ENCODE measurements at places on chromosomes 1 and 21. TPM values are rescaled to one million over a fixed set of nuclear protein-coding genes. Genes with fewer than 3 reads are reported as not detected.
A peak's percentile ranks its signal among the peaks of the same experiment; 100 is the strongest.

- DNase-seq: no peak
Observed at GRCh38 chr1:26009796-26010447, 11.7 kb upstream of the EXTL1 start.

DNA sequence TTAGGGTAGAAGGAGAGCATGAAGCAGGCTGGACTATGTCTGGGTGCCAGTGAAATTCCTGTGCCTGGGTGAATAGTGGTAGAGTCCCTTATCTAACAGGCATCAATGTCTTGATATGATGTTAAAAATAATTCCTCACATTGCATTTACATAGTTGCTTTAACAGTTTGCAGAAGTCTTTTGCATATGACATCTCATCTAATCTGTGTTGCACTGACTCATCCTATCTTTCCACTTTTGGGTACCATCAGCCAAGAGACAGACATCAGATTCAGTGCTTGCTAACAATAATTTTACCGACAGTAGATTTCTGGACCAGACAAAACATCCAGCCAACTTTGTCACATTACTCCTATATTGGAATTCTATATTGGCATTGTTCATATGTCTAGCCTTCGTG is 92.5 kb downstream of the WDR64 start:
- no peak for DNase-seq

Gene EEIG2
- 32.8 TPM for total RNA-seq

Gene SH2D5
- 0.12 TPM for total RNA-seq

DNA sequence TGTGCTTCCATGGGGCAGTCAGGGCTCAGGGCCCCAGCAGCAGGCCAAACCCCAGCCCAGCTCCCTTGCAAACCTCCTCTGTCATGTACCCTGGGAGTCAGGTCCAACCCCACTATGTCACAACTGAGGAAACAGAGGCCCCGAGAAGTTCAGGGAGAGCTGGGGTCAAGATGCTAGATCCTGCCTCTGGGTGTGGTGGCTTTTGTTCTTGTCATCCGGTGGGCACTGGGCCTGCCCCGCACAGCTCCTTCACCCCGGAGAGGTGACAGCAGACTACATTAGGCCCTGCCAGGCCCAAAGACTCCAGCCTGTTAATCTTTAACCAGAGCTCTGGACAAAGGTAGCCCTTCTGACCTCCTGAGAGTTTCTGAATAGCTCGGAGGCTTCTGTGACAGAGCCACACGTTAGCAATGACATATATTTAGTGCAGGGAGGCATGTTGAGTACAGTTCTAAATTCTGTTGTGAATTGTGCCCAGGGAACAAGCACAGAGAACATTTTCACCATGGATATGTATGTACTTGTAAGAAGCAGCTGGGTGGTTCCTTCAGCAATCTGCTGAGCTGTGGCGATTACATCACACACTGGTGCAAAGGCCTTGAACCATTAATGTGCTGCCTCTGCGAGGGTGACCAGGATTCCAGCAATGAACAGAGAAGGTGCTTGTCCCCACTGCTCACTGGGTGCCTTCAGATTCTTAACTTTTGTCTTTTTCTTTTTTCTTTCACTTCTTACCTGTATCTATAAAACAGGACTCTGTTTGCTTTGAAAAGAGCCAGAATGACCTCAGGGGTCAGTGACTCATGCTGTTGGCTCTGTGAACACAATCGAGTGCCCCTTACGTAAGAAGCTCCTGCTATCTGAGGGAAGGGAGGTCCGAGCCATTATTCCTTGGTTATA is 102.8 kb downstream of the RHOU start:
- peak; percentile 81 for DNase-seq
